ENCODE measurements at places on chromosomes 3 and 15. TPM values are rescaled to one million over a fixed set of nuclear protein-coding genes. Genes with fewer than 3 reads are reported as not detected.

DNA sequence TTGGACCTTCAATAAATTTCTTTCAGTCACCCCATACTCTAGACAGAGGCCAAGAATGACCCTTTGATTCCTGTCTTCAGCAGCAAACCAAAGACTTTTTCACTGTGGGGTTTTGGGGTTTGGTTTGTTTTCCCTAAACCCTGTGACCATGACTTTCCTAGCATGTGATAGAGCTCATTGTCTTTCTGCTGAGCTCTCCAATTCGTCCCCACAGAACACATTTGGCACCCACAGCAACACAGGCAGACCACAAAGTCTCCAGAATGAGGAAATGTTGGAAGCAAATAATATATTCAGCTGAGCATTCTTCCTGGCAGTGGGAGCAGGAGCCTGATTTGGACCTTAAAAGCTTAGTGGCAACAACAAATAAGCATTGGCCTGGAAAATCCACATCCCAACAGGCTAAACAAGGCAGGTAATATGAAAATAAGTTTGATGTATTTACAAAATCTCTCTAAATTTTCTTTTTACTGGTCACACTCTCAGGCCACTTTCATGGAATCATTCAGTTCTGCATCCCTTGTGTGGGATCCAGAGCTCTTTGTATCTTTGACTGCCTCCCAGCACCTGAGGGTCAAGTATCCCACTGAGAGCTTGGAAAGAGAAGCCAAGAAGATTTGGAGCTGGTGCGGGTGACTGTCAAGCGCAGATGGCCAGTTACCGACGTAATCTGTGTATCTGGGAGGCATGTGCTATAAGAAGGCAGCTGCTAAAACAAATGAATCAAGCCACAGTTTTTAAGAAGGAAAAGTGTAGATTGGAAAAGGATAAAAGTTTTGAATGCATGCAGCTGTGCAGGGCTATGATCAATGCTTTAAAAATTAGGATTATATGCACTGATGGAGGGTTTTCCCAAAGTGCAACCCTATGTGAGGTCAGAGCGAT, 36.5 kb upstream of the CPB1 start:
- peak; percentile 12 for DNase-seq

DNA sequence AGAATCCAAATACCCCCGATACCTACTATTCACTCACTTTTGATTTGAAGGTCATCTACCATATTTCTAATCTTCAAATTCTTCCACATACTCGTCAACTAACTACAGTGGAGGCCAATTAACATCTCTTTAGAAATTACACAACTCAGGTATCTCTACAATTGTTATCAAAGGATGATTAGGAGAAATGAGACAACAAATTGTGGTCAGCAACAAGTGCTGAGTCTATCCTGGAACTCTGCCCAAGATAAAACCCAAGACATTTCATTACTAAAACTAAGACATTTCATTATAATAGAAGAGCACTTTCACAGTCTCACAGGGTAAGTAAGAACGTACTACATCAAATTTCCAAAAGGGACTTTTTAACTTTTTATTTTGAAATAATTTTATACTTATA, 100.0 kb downstream of the TBC1D5 start:
- no peak for DNase-seq

- no peak for DNase-seq
Observed at GRCh38 chr3:4591669-4592068, 98.5 kb downstream of the ITPR1 start.

The ADAMTS7 gene
- 8.6 TPM for total RNA-seq

DNA sequence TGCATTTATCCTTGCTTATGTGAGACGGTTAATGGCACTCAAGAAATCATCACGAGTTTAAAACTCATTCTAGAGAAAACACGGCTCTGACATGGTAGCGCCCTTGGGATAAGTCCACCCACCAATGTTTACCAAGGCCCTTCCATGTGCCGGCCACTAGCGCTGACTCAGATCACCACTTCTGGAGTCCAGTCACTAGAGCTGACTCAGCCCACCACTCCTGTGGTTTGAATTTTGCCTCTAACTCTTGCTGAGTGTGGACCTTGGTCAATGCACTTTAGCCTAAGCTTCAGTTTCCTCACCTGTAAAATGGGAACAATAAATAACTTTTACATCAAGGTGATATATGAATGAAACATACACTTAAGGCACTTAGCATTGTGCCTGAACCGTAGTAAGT, 358.4 kb upstream of the PROK2 start:
- no peak for DNase-seq

GRCh38 chr15:88401251-88401995, 65.8 kb downstream of the MRPL46 start:
- no peak for DNase-seq

- no peak for DNase-seq
Observed at GRCh38 chr15:41020311-41020710, 67.0 kb downstream of the CHAC1 start.

The KCNH8 gene
- 11.0 TPM for total RNA-seq

The HGD gene
- total RNA-seq: under 0.01 TPM

The CCDC13 gene
- total RNA-seq: 2.4 TPM

DNA sequence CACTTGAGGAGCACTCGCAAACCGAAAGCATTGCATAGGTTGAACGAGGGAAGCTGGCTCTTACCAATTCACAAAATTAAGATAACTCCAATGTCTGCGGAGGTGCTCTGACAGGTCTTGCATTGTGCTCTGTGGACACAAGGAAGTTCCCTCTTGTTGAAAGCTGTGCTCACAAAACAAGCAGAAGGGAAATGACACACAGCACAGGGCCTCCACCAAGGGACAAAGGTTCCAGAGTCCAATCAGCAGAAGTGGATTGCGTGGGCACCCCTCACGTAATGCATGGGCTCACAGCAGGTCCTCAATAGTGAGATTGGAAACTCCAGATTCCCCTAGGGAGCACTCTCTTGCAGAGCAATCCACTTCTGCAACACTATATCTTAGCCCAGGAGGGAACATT, 89.9 kb downstream of the ATP10A start:
- no peak for DNase-seq

DNA sequence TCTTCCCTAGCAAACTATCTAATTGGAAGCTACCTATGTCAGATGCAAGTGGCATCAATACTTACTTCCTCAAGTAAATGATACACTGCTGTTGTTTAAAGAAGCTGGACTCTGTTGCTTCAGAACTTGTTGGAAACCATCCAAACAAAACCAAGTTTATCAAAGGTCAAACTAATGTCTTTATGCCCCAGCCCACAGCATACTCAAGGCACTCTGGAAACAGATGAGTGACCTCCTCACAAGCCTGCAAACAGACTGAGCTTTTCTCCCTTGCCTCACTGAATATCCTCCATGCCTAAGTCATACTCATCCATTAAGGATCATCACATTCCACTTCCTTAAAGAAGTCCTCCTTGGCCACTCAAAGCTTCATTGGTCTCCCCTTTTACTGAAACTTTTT, 107.4 kb upstream of the ACP3 start:
- no peak for DNase-seq

The ITIH4 gene
- 6.1 TPM for total RNA-seq

The FOXL2 gene
- under 0.01 TPM for total RNA-seq

DNA sequence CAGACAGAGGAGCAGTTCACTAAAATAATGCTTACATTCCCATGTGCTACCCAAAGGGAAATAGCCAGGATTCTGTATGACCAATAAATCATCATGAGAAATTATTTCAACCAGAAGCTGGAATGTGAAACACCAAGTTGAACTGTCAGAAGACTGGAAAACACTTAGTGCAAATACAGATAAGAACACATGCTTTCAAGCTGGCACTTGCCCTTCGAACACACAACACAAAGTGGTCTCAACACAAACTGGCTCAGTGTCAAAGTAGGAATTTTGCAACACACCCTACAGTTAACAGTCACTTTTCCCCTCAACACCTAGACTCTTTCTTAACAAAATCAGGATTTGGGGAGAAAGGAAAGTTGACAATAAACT, 1.3 kb downstream of the FSD2 start:
- DNase-seq: no peak

- no peak for DNase-seq
Observed at GRCh38 chr3:24480497-24480896, 14.2 kb downstream of the THRB start.

The CTDSPL gene
- 15.5 TPM for total RNA-seq

Measured in frontal cortex (tissue), 4 donors.